EH (cell line): ENCODE measurements at places on chromosomes 5 and 9.

DNA sequence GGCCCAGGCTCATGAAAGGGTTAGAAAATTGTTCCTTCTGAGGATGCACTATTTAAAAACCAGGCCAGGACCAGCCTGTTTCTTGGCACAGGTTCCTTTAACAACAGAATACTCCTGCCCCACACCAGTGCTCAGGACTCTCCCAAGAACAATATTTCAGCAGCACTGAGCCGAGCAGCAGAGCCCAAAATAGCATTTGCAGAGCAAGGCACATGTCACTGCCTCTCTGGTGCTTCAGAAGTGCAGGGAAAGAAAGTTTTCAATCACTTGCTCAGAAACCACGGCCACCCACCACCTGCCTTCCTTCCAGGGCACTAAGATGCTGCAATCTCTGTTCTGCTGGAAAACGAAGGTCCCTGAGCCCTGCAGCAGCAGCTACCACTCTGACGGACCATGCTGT lies 77.6 kb downstream of the SIL1 start:
- no peak for DNase-seq

- no peak for DNase-seq
Measured at GRCh38 chr9:20236676-20237075, 385.6 kb downstream of the MLLT3 start.

DNA sequence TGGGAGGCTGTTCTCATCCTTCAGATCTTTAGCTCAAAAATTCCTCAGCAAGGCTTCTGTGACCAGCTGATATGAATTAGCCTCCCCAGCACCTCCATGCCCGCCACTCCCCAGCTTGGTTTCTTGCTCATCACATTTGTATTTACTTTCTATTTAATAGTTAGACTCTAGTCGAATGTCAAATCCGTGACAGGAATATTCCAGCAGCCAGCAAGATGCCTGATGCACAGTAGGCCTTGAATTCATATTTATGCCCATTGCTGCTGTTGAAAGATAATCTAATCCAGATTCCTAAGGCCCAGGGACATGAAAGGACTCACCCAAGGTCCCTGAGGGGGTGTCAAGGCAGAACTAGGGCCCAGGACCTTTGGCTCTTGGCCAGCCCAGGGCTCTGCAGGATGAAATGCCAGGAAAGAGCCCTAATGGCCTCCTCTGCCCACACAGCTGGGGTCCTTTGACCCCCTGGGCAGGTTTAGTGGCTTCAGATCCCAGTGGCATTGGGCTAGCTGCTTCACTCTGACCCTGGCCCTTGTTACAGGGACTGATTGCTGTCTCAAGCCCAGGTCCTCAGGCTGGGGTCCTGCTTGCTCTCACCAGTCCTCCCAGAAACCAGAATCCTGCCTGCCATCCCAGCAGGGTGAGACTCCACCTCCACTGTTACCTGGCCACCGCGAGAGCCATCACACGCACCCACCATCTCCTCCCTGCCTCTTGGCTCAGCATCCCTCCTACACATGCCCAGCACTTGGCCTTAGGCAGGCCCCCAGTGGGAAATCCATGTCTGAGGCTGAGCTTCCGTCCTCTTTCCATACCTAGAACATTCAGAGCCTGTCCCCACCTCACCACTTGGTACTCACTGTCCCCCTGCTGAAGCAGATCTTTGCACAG lies 7.3 kb downstream of the CSF1R start:
- DNase-seq: peak; percentile 25

GRCh38 chr5:102306121-102306520 lies 10.0 kb upstream of the SLCO4C1 start:
- no peak for DNase-seq

DNA sequence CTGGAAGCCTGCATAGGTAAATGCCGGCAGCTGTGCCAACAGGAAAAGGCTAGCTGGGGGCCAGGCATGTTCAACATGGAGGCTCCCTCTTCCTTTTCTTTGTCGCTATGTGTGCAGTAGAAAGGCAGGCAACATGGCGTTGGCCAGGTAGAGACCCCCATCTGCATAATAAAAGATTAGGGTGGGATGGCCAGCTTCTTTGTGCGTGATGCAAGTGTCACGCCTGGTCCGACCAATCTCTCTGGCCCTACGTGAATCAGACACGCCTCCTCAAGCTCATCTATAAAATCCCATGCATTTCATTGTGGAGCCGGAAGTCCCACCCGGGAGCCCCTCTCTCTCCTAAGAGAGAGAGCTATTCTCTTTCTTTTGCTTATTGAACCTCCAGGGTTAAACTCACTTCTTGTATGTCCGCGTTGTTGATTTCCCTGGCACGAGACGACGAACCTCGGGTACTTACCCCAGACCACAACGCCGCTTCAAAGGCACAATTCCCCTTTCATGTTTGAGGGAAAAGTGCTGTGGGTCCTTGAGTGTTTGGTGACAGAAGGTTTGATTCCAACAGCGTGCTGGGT lies 25.0 kb upstream of the C5orf47 start:
- DNase-seq: peak; percentile 57
